ENCODE measurements at places on chromosomes 13 and 19.

DNA sequence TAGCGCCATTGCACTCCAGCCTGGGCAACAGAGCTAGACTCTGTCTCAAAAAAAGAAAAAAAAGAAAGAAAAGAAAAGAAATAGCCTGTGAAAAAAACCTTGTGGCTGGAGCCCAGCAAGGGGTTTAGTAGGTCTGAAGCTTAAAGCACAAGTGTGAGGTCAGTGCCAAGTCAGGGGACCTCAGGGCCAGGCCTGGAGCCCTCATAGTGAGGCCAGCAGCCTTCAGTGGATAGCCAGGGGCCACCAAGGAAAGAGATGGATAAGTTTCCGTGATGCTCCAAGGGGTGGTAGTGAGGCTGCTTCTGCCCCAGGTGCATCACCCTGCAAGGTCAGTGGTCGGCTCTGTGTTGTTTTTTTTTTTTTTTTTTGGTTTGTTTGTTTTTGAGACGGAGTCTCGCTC, 12.9 kb downstream of the TINCR start:
- no peak for DNase-seq

DNA sequence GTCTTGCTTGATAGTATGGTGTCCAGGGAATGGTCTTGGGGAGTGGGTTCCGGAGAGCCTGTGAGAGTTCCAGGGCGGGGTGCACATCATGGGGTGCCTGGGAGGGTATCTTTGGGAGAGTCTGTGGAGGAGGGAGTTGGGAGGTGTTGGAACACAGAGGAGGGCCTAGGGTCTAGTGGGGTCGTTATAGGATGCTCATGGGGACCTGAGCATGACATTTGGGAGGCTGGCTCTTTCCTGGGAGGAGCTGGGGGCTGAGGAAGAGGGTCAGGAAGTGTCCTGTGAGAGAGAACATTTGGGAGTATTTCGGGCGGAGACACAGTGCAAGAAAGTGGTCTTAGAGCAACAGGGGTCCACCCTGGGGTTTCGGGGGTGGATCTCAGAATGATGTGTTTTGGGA, 2.7 kb downstream of the ACTL9 start:
- no peak for DNase-seq

GRCh38 chr13:24112791-24113190, 47.7 kb upstream of the SPATA13 start:
- DNase-seq: no peak

DNA sequence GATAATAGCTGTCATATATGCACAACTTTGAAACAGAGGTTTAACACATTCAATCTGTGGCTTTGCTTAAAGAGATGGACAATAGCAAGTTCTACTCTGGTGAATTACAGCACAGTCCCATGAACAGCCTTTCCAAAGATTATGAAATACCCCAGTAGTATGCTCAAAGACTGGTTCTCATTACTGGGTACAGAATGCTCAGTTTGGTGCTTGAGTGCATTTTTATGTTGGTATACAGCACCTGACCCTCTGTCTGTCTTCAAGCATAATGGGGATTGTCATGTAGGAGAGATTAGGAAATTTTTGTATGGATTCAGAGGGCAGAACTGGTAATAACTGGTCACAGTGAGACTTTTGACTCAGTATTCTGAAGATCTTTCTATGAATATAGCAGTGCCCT, 7.6 kb downstream of the LMO7 start:
- DNase-seq: no peak

- no peak for DNase-seq
These were observed 14.5 kb upstream of the ABCC4 start for GRCh38 chr13:95315752-95316151.

GRCh38 chr19:38508507-38508906, 75.0 kb downstream of the RYR1 start:
- DNase-seq: no peak

DNA sequence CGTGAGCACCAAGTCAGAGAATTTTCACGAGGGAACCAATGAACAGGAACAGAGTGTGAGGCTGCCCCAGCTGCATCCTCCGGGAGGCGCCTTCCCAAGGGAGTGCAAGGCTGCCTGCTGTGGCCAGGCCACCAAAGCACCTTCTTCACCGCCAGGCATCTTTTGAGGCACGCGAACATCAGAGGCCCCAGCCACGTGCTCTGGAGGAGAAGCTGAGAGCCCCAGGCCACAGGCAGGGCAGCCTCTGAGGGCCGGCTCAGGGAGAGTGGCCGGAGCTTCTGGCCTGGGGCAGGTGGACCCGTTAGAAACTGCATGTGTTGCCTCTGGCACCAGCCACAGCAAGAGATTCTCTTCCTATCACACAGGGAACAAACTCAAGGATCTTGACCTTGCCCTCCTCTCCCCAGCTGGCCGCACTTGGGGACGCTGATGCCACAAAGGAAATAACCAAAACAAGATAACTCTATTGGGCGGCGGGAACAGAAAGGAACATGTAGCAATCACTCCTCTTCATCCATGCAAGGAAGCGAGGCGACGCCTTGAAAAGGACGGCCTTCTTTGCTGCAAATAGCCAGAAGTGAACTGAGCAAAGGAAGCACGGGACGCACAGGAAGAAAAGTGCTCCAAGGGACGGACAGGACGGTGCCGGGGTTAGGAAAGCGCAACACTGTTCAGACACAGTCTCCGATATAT, 19.9 kb downstream of the GAS6 start:
- no peak for DNase-seq

DNA sequence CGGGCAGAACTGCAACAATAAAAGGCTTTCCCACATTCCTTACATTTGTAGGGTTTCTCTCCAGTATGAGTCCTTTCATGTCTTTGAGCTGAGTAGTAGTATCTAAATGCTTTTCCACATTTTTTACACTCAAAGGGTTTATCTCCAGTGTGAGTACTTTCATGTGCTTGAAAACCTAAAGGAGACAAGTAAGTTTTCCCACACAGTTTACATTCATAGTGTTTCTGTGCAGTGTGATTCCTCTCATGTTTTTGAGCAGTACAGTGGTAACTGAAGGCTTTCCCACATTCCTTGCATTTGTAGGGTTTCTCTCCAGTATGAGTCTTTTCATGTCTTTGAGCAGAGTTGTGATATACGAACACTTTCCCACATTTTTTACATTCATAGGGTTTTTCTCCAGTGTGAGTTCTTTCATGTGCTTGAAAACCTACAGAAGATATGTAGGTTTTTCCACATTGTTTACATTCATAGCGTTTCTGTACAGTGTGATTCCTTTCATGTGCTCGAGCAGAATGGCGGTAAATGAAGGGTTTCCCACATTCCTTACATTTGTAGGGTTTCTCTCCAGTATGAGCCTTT, 47.0 kb downstream of the ZNF44 start:
- DNase-seq: no peak

GRCh38 chr13:99227909-99228688, 27.4 kb downstream of the UBAC2 start:
- no peak for DNase-seq

GRCh38 chr13:40109351-40109844, 453.9 kb downstream of the COG6 start:
- no peak for DNase-seq

DNA sequence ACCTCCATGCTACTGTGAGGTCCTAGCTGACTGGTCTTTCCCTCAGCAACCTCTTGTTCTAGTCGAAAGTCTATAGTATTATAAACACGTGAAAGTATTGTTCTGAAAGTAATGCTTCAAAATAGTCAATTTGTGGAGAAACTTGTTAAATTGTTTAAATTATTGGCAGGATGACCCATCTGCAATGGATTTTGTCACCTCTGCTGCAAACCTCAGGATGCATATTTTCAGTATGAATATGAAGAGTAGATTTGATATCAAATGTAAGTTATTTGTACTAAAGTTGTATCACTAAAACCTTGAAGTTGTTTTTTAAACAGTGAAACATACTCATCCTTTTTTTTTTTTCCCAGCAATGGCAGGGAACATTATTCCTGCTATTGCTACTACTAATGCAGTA, 25.9 kb downstream of the UBA2 start:
- DNase-seq: no peak

GRCh38 chr19:47762615-47763308, 15.7 kb upstream of the SELENOW start:
- no peak for DNase-seq

- DNase-seq: no peak
These were observed 17.1 kb upstream of the LRCH1 start for GRCh38 chr13:46535825-46536224.

DNA sequence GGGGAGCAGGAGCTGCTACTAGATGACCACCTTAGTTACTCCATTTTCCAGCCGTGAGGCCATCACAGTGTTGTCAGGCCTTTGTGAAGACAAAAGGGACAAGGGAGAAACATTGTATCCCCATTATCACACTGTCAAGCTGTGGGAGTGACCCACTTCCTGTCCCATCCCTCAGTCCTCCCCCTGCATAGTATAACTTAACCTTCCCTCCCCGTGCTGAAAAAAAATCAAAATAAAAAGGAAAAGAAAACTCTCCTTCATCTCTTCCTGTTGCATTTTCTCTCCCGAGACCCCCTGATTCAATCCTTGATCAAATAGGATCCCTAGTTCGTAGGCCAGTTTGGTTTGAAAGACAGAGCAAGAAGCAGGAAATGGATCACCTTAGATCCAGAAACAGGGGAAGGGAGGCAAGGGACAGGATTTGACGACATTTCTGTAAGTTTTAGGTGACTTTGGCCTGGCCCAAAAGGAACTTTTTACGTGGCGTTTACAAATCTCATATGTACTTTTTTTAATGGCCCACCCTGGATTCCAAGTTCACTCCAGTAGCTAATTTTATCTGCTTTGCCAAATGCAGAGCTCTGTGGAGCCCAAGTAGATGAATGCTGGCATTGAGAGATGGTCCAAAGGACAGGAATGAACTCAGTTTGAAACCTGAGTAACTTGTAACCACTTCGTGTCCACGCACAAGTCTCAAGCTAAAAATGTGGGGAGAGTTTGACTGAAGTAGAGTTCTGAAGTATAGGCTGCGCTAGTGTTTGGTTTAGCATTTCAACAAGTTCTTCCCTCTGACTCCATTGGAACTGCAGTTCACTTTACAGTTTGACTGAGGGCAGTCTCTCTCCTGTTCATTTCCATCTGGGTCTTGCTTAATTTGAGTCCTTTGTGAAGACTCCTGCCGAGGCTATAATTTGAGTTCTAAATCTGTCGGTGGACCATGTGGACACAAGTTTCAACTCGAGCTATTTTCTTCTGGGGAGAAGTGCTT, 16.6 kb upstream of the GATAD2A start:
- no peak for DNase-seq

GRCh38 chr19:31749231-31749630, 400.0 kb upstream of the TSHZ3 start:
- no peak for DNase-seq

- DNase-seq: no peak
These were observed 139.7 kb upstream of the GJB6 start for GRCh38 chr13:20371825-20372224.

- DNase-seq: peak; percentile 68
These were observed at the start of gene NRTN for GRCh38 chr19:5804516-5805461. Gene NRTN, plus strand, starts transcription at chr19:5805067. Its CDS starts 19,099 bp downstream, at chr19:5824166.

GRCh38 chr13:111256946-111257345, 63.5 kb upstream of the TEX29 start:
- DNase-seq: no peak

GRCh38 chr19:17847538-17848366, at the start of gene JAK3:
Gene JAK3, minus strand, starts transcription at chr19:17847982. Its CDS starts 3,565 bp downstream, at chr19:17844417.
- DNase-seq: peak; percentile 85

GRCh38 chr13:21124852-21125251, 51.5 kb downstream of the SKA3 start:
- DNase-seq: no peak

GRCh38 chr19:1336079-1336684, 47.5 kb upstream of the NDUFS7 start:
- no peak for DNase-seq

DNA sequence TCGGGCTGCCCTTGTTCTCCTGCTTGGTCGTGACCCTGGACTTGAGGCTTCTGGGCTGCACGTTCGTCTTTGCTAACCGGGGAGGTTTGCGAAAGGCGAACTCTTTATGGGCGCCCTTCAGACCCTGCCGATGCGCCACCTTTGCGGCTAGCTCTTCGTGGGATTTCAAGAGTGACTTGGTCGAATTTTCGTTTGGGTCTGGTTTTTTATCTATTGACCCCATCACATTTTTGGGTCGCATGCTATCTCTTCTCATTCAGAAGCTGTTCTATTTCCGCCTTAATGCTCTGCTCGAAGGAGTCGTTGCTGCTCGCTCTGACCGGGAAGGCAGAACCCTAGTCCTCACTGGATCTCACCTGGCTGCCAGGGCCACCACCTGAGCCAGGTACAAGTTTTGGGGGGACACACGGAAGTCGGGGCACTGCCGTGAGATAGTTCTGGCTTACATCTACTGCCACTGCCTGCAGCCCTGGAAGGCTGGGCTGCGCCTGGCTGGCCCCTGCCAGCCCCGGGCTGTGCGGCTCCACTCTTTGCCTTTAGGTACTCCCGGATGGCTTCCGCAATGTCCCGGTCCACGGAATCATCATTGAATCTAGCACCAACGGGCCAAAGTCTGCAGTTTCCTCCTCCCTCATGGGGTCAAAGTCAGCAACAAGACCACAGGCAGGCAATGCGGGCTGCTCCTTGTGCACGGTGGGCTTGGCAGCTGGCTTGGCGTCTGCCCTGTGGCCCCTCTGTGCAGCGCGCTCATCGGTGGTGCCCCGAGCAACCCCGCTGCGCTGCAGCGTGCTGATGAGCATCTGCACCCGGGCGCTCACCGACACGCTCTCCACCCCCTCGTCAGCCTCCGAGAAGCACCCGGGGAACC, 16.2 kb downstream of the RB1 start:
- no peak for DNase-seq

- DNase-seq: no peak
These were observed 1292.4 kb upstream of the MIR17HG start for GRCh38 chr13:90055121-90055520.

DNA sequence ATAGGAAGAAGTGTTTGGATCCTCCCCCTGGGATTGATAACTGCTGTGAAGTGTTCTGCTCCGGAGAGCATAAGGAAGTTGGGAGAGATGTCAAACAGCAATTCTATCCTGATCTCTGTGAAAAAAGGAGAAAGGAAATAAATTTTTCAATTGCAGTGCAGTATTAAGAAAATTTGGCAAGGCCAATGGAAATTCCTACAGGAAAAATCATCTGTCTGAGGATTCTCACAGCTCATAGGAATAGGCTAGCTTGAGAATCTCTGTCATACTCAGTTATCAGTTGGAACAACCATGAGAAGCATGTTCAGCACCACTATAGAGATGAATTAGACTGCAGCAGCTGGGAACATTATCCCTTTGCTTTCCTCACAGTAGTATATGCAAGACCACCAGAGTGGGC, 1238.9 kb upstream of the MIR17HG start:
- no peak for DNase-seq

GRCh38 chr13:41548031-41548430, 90.7 kb downstream of the RGCC start:
- DNase-seq: no peak

DNA sequence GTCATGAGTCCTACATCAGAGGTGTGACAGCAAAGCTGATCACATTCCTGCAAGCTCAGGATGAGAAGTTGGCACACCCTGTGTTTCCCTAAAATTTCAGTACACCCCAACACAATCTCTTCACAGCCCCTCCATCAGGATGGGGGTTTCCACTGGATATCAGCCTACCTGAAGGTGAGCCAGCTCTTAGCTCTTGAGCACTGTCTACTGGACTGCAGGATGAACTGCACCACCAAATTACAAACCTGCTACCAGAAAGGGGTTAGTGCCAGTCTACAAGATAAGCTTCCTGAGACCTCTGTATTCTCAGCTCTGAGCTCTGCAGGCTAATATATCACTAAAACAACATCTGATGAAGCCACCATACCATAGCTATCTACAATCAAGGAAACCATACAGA, 1616.2 kb upstream of the SPRY2 start:
- DNase-seq: no peak

GRCh38 chr13:113238536-113238935, 29.1 kb downstream of the CUL4A start:
- no peak for DNase-seq

- peak; percentile 29 for DNase-seq
These were observed 688 bp downstream of the ZNF606 start for GRCh38 chr19:58001895-58002369.

- DNase-seq: no peak
These were observed 29.7 kb downstream of the GPX4 start for GRCh38 chr19:1133471-1133929.
